Stimulated activated CD4-positive, alpha-beta T cell treated with anti-CD3 and anti-CD28 coated beads, Interleukin-2, amount 100 ng/mL, for 48 hours (primary cell): ENCODE measurements at places on chromosomes 13 and 19.
A peak's percentile ranks its signal among the peaks of the same experiment; 100 is the strongest.

DNA sequence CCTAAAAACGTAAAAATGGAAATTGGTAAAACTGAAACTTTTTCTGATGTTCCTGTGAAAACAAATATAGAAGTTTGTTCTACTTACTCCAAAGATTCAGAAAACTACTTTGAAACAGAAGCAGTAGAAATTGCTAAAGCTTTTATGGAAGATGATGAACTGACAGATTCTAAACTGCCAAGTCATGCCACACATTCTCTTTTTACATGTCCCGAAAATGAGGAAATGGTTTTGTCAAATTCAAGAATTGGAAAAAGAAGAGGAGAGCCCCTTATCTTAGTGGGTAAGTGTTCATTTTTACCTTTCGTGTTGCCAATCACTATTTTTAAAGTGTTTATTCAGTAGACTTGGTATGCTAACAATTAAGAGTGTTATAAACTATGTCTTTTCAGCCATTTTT, 25.6 kb downstream of the BRCA2 start:
- DNase-seq, result no peak

DNA sequence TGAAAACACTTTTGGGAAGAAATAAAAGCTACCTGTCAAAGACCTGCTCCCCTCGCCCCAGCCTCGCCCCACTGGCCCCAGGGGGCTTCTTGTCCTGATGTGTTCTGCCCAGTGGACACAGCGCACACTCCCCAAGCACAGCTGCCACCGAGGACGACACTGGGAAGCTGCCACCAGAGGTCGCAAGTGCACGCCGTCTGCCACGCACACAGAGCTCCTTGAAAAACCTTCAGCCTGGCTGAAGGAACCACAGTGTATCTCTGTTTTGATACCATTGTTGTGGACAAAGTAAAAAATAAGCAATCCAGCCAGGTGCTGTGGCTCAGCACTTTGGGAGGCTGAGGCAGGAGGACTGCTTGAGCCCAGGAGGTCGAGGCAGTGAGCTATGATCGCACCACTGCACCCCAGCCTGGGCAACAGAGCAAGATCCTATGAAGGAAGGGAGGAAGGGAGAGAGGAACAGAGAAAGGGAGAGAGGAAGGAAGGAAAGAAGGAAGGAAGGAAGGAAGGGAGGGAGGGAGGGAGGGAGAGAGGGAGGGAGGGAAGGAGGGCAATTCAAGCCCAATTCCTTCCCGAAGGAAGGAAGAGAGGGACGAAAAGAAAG, 57.3 kb downstream of the CEBPG start:
- peak; percentile 71 for DNase-seq

- no peak for DNase-seq
Measured at GRCh38 chr13:78160793-78161192, 242.2 kb upstream of the EDNRB start.

DNA sequence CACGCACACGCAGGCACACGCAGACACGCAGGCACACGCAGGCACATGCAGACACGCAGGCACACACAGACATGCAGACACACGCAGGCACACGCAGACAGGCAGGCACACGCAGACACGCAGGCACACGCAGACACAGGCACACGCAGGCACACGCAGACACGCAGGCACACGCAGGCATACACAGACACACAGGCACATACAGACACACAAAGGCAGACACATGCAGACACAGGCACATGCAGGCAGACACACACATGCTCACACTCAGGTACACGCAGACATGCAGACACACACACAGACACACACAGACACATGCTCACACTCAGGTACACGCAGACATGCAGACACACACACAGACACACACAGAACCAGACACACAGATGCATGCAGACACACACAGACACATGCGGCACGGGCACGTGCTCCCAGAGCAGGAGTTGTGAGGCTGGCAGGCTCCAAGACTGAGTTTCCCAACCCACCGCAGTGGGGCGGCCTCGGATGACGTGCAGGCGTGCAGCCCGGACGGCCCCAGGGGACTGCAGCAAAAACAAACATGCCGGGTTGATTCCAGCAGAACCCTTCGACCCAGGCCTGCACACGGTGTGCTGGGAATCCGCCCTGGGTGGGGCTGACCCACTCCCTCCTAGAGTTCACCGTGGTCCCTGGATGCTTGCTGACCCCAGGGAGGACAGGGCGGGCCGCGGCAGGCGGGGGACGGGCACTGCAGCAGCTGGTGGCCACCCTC, 100.0 kb downstream of the GADD45B start:
- DNase-seq, result no peak

GRCh38 chr19:6890401-6890913, 3.1 kb downstream of the ADGRE1 start:
- DNase-seq, result no peak

- DNase-seq, result no peak
Measured at GRCh38 chr13:31124204-31124603, 37.5 kb downstream of the HSPH1 start.

DNA sequence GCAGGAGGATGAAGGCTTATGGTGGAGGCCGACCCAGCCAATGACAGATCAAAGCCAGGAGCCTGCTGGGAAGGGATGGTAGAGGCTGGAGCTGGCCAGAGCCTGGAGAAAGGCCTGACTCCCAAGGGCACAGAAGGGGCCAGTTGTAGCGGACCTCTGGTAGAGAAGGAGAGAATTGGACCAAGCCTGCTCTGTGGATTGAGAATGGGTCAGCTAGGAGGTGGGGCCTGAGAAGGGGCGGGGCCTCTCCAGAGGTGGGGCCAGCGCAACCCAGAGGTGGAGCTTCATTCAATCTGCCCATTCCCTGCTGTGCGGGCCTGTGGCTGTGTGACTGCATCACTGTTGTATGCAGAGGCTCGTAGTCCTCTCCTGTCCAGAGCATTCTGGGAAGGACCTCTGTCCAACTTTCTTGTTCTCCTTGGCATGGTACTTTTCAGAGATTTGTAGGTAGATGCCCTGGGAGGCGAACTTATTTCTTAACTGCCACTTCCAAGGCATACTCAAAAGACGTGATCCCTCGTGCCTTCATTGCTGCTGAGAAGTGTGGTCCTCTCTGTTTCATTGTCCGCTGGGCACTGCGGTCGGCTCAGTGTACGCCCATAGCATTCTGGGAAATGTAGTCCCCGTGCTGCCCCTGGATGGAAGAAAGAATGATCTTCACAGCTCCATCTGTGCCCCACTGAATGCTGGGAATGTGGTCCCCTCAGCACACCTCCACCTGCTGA, 6.7 kb downstream of the GRIN2D start:
- no peak for DNase-seq

GRCh38 chr19:11478167-11479089, 2.4 kb downstream of the ELAVL3 start:
- no peak for DNase-seq

DNA sequence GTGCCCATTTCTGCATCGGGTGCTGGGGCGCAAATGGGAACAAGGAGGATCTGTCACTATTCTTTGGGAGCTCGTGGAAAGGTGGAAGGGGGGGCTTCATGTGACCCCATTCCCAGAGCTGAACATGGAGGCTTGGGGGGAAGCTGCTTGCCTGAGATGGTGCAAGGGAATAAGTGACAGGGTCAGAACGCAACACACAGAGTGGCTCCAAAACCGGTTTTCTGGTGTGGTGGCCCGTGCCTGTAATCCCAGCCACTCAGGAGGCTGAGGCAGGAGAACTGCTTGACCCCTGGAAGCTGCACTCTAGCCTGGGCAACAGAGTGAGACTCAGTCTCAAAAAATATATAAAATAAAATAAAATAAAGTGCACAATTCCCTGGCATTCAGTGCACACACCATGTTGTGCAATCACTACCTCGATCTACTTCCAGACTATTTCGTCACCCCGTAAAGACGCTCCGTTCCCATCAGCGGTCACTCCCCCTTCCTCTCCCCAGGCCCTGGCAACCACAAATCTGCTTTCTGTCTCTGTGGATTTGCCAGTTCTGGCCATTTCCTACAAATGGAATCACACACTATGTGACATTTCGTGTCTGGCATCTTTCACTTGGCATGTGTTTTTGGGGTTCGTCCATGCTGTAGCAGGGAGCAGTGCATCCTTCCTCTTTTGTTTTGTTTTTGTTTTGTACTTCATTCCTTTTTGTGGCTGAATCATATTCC, 18.2 kb upstream of the COMP start:
- no peak for DNase-seq
